Activated CD8-positive, alpha-beta memory T cell treated with anti-CD3 and anti-CD28 coated beads, Interleukin-2, amount 50 U/mL, for 4 hours (primary cell): ENCODE measurements at places on chromosomes 4 and X.

DNA sequence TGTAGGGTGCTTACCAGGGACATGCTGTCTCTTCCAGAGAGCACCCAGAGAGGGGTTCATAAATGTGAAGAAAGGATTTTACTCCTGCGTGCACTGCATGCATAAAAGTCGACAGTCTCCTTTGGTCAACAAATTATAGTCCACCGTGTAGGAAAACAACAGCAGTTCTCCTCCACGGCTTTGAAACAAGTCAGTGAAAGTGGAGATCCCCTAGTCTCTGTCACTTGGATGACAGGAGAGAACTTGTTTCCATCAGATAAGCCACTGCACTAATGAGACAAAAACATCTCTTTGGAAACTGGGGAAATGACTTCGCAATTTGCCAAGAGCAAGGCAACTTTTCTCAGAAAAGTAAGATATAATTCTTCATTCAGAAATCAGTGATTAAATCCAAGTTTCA lies 9.7 kb downstream of the UNC5C start:
- no peak for DNase-seq

DNA sequence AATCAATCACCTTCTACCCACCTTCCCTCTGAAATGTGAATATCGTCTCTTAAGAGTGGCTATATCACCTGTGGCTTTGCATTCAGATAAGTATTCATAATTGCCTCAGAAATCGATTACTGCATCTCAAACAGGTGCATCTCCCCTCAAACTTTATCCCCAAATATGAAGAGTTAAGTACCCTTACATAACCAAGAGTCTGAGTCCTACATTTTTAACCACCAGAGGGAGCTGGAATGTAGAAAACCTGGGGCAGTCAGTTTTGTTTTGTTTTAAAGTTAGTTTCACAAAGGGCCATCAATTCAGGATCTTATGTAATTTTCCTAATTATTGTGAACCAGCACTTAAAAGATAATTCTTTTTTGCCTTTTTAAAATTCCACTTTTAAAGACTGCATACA lies 5.7 kb downstream of the TCEANC start:
- DNase-seq, result no peak

DNA sequence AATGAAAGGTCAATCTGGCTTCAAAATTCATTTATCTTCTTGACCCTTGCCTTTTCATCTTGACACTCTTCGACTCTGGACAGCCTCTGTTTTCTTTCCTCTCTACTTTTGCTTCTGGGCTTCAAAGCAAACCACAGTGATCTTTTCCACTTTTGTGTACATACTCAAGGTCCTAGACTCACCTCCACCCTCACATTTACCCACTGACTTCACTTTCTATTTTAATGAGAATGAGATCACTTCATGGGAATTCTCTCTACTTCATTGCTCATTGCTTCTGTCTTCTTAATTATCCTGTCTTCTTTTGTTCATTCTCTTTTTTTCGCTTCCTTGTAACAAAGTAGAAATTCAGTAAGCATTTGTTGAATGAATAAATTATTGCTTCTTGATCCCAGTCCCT lies 330.1 kb upstream of the HAND2 start:
- DNase-seq, result no peak

- DNase-seq, result no peak
Measured at GRCh38 chr4:26731351-26732035, 129.1 kb upstream of the STIM2 start.

- DNase-seq, result no peak
Measured at GRCh38 chr4:120929847-120930246, 7.3 kb upstream of the PRDM5 start.

DNA sequence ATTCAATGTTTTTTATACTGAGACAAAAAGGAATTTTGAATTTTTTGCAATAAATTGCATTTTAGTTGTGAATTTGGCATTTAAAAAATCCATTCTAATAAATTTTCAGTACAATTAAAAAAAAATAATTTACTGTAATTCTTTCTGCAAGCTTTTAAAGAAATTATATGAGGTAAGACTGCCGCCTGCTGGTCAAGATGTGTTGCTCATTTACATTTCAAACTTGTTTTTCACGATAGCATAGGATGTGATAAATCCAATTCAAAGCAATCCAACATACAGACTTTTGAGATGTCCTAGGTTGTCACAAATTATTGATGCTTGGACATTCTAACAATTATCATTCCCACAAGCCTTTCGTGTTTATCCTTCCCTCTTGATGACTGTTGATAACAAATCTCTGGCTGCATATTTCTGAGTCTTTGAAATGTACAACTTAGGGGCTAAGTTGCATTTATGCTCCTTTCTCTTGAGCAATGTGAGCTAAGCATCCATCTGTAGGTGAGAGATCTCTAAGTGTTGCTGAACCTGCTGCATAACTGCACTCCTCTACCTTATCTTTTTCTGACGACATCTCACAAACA lies 21.7 kb upstream of the MFAP3L start:
- DNase-seq, result peak; percentile 51

- no peak for DNase-seq
Measured at GRCh38 chr4:142778900-142779299, 67.2 kb downstream of the INPP4B start.

DNA sequence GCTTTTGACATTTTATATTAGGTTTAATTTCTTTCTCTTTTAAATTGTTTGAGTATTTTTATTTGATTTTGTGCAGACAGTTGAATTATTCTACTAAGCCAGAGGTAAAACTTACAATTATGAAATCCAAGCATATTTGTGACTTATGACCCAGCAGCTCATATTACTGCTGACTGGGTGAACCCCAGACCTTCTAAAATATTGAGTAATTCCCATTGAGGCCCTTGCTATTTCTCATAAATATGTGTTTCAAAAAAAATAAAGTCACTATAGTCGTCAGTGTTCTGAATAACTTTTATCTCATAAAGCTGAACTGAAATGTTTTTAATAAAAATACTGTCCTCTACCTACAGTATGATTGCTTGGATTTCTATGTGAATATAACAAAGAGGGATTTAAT lies 303.1 kb downstream of the IQCM start:
- DNase-seq, result no peak

DNA sequence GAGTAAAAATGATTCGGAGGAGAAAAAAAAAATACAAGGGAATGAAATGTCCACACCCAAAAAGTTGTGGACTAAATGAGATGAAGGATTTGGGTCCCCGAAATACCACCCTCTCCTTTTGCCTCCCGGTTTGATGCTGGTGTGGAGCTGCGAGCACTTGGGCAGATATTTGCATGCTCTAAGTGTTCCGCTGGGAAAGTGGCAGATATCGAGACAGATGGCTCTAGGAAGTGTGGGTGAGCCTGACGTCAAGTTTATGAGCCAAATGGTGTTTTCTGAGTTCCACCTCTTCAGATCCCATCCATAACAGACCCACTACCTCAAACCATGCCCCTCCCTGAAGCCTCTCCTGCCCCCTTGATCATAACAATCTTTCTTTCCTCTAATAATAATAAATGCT lies 228.6 kb downstream of the QDPR start:
- DNase-seq, result no peak

- DNase-seq, result no peak
Measured at GRCh38 chr4:123300222-123301039, 96.2 kb upstream of the SPRY1 start.
